AG04449 (cell line): ENCODE measurements at places on chromosomes 4 and X.

DNA sequence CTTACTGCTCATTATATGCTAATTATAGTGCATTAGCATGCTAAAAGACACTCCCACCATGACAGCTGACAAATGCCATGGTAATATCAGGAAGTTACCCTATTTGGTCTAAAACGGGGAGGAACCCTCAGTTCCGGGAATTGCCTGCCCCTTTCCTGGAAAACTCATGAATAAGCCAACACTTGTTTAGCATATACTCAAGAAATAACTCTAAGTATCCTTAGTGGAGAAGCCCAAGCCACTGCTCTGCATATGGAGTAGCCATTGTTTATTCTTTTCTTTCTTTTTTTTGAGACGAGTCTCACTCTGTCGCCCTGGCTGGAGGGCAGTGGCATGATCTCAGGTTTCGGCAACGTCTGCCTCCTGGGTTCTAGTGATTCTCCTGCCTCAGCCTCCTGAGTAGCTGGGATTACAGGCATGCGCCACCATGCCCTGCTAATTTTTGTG lies 15.5 kb downstream of the NUDT6 start:
- no peak for DNase-seq

GRCh38 chrX:37958525-37959211 lies 47.7 kb upstream of the SYTL5 start:
- peak; percentile 23 for DNase-seq

- no peak for DNase-seq
Observed at GRCh38 chr4:105767579-105767978, 59.0 kb downstream of the GSTCD start.

- no peak for DNase-seq
Observed at GRCh38 chrX:130260316-130260715, 8.4 kb downstream of the ZNF280C start.

- DNase-seq, result no peak
Observed at GRCh38 chrX:65925005-65925404, 114.9 kb downstream of the VSIG4 start.

DNA sequence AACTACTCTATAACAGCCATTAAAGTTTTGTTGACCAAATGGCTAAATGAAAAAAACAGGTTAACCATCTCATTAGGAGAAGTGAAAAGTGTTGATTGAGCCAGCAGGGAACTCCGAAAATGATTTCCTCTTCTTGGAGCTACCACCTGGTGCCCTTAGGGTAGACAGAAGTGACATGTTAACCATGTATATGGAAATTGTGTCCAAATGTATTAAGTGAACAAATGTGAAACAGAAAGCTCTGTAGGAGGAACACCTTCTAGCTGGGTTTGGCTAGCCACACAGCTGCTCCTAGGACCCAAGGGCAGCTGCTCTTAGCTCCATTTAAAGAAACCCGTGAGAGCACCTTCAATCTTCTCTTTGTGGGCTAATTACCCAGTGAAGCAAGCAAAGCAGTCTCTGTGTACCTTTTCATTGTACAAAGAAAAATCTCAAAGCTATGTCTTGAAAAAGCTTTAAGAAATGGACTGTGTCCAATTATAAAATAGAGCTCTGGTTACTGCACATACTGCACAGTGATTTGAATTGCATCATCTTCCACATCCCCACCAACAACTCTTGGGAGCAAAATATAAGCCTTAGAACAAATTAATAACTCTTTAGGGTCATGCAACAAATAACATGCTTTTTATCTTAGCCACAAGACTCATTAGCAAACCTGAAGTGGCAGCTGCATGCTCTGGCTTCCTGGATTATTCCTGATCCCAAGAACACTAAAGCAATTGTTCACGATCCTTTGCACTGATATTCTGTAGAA lies 59.2 kb upstream of the PARM1 start:
- DNase-seq, result no peak

DNA sequence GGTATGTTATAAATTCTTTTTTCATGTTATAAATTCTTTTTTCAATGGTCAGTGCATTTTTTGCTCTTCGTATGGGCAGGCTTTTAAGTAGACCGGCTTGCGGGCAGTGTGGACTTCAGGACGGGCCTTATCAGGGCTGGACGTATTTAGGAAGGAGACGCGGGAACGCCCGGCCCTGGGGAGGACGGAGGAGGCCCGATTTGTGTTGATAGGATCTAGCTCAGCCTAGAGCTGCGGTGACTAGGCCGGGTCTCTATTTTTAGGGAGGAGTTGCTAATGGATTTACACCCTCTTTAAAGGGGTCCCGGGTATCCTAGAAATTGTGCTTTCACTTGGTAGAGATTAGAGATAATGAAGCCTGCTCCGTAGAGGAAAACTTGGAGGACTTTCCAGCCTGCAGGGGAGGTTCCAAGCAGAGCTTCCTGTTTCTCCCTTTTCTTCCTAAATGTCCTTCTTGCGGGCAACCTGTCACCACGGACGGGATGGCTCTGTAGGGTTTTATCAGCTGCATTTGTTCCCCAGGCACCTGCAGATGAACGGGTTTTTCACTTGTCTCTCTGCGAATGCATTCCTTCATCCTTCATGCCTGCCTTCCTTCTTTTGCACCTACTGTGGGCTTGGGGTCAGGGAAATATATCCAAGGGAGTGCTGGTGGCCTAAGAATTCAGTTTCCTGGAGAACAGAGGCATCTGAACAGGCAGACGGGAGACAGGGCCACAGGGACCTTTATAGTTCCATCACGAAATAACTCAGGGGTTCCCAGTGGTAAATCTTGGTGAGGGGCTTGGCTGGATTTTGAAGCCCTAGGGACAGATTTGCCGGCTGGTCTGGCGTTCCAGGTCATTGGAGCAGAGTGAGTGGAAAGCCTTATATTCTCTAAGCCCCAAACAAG lies 1.4 kb downstream of the CD99 start:
- no peak for DNase-seq

- no peak for DNase-seq
Observed at GRCh38 chrX:45577361-45577760, 376.7 kb upstream of the DIPK2B start.

DNA sequence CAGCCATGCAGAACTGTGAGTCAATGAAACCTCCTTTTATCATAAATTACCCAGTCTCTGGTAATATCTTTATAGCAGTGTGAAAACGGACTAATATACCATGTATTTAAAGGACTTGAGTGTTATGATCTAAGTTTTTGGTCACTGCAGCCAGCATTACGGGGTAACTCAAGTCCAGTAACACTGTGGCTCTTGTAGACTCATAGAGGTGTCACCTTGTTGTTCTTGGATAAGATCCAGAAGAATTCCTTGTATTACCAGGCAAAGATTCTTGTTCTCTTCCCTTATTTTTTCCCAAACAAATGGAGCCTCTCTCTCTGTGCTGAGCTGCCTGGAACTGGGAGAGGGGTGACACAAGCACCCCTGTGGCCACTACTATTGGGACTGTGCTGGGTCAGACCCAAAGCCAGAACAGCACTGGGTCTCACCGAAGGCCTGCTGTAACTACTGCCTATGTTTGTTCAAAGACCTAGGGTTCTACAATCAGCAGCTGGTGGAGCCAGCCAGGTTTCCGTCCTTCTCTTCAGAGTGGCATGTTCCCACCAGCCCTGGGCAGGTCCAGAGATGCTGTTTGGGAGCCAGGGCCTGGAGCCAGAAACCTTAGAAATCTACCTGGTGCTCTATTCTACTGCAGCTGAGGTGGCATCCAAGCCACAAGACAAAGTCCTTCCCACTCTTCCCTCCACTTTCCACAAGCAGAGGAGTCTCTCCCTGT lies 43.7 kb upstream of the MED14 start:
- DNase-seq, result no peak
